ENCODE measurements at places on chromosomes 6 and 20.

- no peak for DNase-seq
These were observed 115.7 kb downstream of the NUS1 start for GRCh38 chr6:117791012-117791411.

- DNase-seq: peak; percentile 49
These were observed 49.7 kb upstream of the BHLHE23 start for GRCh38 chr20:63056236-63057170.

- no peak for DNase-seq
These were observed 50.8 kb upstream of the AIG1 start for GRCh38 chr6:143009851-143010250.

DNA sequence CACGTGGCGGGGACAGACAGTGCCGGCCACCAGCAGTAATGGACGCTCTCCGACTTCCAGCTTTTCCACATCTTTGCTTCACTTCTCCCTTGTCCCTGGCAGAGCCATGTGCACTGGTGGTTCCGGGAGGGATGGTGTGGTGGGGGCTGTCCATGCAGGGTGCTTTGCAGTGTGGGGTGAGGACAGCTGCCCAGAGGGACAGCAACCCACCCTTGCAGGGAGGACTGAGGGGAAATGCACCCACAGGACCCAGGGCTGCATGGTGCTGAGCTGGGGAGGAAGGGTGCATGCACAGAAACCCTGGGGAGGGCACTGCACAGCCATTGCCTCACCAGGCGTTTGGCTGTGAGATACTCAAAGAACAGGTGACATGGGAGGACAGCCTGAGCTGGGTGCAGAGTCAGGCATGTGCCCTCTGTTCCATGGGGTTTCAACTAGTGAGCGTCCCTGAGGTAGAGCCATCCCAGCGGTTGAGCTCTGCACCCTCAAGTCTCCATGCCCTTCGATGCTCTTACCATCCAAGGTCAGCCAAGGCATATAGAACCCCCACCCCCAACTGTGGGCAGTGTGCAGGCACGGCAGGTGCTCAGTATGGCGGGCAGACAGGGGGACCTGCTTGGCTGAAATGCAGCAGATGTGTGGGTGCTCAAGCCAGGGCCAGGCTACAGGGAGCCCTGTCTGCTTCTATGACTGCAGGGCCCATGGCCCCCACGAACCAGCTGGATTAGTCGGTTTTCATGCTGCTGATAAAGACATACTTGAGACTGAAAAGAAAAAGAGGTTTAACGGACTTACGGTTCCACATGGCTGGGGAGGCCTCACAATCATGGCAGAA is 239.7 kb downstream of the TTLL2 start:
- no peak for DNase-seq

GRCh38 chr20:47529840-47530239 is 28.2 kb downstream of the NCOA3 start:
- no peak for DNase-seq

DNA sequence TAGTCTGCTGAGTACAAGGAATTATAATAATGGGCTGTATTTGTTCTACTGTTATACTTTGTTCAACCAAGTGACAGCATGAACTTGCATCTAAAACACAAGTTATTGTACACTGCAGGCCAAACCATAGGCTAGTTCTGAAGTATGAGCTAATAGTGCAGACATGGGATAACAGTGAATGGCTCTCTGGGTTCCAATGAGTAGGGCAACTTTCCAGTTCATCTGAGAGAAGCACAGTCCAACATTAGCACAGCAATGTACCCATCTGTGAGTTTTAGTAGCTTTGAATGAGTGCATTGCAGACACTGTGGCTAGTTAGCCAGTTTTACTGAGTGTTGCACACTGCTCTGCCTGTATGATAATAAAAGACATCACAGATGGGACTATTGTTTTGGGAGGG is 56.5 kb upstream of the FUT9 start:
- no peak for DNase-seq

GRCh38 chr20:57071283-57071731 is 195.1 kb downstream of the BMP7 start:
- no peak for DNase-seq

- no peak for DNase-seq
These were observed 245.4 kb downstream of the PTPRK start for GRCh38 chr6:128275030-128275429.

DNA sequence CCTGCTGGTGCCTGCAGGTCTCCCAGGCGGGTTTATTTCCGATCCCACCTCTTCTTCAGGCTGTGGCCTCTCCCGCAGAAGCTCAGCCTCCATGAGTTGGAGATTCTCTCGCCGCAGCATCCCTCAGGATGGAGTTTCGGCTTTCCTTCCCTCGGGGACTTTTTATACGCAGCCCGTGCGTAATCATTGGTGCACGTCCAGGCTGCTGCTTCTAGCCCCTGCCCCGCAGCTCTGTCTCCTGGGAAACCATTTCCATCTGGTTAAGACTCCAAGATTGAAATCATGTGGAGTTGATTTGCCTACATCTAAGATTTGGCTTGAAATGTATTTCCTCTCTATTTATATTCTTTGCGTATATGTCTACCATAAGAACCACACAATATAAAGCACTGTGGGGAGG is 46.7 kb upstream of the CARMIL1 start:
- no peak for DNase-seq

- DNase-seq: no peak
These were observed 431.8 kb upstream of the MAN1A1 start for GRCh38 chr6:119781365-119781764.

DNA sequence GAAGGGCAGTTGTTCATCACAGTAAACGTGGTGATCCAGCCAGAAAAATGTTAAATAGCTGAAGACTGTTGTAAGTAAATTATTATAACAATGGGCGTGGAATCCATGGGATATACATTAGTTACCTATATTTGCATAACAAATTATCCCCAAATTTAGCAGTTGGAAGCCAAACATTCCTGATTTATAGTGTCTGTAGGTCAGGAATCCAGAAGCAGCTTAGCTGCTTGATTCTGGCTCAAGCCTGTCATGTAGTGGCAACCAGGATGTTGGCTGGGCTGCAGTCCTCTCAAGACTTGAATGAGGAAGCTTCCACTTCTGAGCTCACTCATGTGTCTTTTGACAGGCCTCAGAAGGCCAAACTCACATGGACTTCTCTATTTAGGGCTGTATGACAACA is 6.9 kb upstream of the ADGRB3 start:
- no peak for DNase-seq

DNA sequence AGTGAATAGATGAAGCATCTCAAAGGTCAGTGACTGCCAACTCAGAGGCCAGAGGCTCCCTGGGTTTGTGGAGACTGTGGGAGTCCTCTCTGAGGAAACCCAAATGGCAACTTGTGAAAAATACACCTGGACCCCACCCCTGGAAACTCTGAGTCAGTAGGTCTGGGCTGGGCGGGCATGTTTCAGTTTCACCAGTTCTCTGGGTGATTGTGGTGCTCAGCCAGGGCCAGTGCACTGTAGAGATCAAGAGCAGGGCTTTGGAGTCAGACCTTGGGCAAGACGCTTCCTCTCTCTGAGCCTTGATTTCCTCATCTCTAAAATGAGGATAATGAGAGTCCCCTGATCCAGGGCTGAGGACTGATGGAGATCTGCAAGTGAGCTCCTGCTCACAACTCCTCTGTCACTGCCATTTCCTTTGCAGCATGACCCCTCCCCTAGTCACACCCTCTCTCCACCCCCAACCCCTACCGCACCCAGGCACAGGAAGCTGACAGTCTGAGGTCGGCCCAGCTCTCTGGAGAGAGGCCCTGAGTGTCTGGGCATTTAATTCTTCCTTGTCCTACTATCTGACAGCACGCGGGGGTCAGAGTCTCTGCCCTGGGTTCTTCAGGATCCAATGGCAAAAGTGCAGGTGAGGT is 5.1 kb downstream of the DEF6 start:
- peak; percentile 79 for DNase-seq

DNA sequence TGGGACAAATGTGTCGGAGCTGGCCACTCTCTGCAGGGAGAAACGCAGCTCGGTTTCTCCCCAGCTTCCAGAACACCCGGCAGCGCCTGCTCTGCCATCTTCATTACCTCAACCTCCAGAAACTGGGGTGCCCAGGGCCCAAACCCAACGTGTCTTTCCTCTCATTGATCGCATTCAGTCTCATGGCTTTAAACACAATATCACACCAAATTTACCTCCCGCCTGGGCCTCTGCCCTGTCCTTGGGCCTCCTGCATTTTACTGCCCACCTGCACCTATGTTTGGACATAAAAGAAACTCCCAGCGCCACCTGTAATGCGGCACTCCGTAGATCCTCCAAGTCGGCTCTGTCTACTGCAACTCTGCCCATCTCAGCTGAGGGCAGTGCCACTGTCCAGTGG is 22.2 kb downstream of the SERPINB6 start:
- DNase-seq: no peak

DNA sequence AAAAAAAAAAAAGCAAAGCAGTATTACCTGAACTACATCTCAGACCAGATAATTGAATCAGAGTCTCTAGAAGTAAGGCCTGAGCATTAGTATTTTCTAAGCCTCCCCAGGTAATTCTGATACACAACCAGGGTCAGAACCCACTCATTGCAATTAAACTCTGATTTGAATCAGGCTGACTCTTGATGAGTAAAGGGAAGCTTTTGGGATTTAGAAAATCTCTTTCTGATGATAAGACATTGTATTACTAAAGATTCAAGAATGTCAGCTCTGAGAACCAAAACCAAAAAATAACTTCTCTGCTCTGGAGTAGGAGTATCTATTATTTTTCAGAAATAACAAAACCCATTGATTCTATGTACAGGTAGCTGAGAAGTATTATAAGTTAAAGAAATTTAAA is 100.1 kb upstream of the COL21A1 start:
- no peak for DNase-seq

DNA sequence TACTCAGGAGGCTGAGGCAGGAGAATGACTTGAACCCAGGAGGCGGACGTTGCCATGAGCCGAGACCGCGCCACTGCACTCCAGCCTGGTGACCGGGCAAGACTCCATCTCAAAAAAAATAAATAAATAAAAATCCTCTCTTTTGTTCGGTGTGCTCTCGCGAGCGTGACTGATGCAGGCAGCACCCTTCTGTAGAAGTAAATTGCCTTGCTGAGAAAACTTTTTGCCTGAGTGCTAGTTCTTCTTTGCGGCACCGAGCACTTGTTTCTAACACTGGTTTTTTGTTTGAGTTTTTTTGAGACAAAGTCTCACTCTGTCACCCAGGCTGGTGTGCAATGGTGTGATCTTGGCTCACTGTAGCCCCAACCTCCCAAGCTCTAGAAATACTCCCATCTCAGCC is 30.5 kb downstream of the PLN start:
- no peak for DNase-seq

- DNase-seq: peak; percentile 61
These were observed 5.3 kb downstream of the MMP9 start for GRCh38 chr20:46013829-46014516.

DNA sequence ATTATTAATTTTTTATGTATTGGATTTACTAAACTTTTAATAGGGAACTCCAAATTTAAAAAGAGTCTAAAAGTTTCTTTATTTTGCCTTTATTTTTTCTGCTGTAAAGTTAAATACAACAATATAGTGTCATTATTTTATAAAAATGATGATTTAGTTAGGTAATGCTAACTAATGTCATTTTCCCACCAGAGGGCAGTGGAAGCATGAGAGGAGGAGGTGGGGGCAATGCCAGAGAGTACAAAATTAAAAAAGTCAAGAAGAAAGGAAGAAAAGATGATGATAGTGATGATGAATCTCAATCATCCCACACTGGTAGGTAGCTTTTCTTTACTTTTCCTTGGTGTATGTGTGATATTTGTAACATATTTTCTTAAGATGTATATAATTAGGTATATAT is 20.2 kb upstream of the FHL5 start:
- no peak for DNase-seq

DNA sequence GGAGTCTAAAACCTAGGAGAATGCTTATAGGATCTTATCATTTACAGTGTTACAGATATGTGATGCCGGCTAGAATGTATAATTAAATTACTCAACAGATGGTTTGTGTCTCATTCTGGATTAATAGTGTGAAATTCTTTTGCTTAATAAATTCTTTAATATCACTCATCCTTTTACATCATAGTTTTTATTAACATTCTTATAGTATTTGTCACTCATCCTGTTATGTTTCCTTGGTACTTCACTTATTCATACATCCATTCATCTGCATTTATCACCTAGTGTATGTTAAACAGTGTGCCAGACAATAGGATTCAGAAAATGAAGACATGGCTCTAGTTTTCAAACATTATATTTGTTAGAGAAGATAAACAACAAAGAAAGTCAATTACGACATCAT is 468.7 kb downstream of the FRK start:
- no peak for DNase-seq

DNA sequence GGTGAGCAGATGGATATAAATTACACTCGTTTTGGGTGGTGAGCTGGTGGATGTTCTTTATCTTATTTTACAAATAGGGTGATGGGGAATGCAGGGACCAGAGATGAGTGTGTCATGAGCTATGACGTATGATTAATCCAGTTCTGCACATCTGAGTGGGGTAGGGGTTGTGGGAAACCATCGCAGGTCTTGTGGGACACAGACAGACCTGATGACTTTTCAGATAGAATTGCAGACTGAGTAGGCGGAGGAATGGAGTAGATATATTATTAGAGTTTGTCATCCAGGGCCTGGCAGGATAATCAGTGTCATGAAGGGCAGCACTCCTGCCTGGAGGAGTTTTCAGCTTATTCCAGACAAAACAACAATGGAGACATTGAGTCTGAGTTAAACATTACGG is 12.9 kb upstream of the DSP start:
- DNase-seq: no peak

DNA sequence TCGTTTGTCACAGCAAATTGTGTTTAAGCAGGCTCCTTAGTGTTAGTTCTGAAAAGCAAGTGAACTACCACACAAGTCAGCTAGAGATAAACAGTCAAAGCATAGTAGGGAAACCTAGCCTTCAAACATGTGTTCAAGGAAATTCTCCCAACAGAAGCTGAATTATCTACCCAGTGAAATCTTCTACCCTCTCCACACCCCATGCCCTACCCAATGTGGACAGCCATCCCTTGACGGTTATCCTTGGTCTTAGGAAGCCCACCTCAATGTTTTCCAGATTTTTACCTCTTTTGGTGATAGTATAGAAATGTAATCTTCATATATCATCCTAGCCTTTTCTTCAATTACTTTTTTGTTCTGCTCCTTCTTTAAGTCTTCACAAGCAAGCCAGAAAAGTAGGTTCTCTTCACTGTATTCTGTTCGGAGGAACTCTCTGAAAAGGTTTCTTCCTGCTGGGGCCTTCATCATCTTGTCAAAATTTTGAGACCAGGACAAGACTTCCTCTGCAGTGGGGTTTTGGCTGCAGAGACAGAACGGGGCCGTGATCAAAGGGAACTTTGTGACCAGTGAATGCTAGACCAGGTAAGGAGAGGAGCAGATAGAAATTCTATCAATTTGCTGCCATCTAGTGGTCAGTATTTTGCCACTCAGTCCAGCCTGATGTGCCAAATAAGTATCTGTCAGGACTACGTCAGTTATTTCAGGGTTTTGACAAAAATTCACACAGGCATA is 21.6 kb upstream of the MTRF1L start:
- peak; percentile 27 for DNase-seq

GRCh38 chr6:125668071-125668470 is 81.4 kb upstream of the HEY2 start:
- no peak for DNase-seq

- no peak for DNase-seq
These were observed 9.1 kb downstream of the GRIK2 start for GRCh38 chr6:101402622-101403031.

Measured in stimulated activated CD4-positive, alpha-beta T cell treated with anti-CD3 and anti-CD28 coated beads, Interleukin-4, amount 100 ng/mL, for 48 hours (primary cell).